Stimulated activated CD4-positive, alpha-beta T cell treated with anti-CD3 and anti-CD28 coated beads, Interleukin-15, amount 100 ng/mL, for 1 hour (primary cell): ENCODE measurements at places on chromosomes 7 and 10.

DNA sequence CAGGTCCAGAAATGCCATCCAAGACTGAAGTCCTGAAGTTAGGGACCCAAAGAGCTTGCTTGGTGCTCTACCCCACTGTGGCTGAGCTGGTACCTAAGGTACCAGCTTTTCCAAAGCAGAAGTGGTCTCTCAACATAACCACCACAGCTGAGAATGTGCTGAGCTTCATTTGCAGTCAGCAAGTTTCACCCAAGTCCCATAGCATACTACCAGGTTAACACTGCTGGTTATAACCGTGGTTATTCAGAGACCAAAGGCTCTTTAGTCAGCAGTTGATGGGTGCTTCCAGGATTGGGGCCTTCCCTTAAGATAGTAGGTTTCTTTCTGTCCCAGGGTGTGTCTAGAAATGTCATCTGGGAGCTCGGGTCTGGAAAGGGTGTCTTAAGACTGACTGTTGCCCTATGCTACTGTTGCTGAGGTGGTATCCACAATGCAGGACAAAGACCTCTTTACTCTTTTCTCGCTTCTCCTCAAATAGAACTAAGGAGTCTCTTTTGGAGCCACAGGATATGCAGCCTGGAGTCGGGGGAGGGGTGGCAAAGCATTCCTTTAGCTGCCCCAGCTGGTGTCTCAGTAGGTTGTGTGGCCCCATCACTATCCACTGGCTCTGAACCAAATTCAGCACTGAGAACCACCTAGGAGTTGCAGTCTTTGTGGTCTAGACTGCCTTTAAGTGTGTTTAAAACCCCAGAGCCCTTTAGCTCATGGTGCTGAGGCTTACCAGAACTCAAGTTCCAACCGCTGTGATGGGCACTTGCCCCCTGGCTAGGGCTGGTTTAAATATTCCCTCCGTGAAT is 354.9 kb upstream of the SEMA3C start:
- no peak for DNase-seq

DNA sequence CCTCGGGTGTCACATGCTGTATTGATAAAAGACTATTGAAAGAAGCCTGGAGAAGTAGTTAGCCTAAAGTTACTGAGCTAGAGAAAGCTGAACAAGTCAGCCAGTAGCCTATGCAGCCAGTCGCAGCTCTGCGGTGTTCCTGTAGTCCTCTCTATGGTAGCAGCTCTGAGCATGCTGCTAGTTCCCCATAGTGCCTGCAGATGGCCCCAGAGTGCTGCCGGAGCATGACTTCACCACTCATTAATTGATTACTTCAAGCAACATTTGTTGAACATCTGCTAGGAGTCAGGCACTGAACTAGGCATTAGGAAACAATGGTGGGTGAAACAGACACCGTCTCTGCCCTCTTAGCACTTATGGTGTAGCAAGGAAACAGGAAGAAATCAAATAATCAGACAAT is 422.7 kb downstream of the SORCS3 start:
- DNase-seq = no peak

DNA sequence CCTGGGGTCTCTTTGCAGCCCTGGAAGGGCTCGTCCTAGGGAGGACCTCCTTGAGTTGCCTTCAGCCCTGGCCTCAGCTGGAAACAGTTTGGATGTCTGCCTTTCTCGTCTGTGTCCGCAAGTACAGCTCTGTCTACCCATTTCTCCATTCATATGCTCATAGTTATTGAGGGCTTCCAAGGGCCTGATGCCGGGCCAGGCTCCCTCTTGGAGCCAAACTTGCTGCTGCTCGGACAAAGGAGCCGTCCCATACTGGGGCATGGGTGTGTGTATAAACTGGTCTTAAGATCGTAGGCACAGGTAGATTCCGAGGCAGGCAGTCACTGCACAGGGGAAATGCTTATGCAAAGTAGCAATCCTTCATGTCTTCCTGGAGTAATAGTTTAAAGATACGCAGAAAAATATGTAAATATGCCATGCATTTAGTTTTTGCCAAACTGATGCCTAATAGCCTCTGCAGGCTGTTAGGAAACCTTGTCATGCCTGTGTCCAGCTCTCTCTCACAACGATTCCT is 117.0 kb upstream of the BTBD16 start:
- no peak for DNase-seq

- DNase-seq = no peak
Measured at GRCh38 chr7:28531291-28531690, 119.0 kb downstream of the CREB5 start.

DNA sequence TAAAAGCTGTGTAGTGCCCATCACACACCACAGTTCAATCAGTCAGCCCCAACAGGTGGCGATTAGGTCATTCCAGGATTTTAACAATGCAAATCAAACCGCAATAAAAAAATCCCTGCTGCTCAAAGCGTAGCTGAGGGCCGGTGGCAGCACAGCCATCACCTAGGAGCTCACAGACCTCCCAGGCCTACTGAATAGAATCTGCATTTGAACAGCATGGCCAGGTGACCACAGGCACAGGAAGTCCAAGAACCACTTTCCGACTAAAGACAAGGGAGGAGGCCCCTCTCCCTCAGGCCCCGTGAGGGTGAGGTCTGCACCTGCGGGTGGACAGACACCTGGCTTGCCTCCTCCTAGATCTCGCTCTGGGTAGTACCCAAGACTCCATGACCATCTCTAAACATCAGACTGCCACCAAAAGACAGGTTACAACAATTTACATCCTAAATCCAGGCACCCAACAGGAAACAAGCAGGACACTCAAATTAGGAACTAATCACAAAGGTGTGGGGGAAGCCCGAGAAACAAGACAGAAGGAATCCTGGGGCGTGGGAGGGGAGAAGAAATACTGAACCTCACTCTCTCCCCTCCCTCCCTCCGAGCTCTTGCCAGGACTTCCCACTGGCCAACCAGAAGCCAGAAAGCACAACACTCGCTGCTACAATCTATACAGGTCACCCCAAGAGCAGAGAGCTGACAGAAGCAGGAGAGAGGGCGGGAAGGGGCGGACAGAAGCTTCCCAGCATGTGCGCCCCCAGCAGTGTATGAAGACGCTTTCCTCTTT is 19.2 kb downstream of the GNA12 start:
- DNase-seq = no peak

DNA sequence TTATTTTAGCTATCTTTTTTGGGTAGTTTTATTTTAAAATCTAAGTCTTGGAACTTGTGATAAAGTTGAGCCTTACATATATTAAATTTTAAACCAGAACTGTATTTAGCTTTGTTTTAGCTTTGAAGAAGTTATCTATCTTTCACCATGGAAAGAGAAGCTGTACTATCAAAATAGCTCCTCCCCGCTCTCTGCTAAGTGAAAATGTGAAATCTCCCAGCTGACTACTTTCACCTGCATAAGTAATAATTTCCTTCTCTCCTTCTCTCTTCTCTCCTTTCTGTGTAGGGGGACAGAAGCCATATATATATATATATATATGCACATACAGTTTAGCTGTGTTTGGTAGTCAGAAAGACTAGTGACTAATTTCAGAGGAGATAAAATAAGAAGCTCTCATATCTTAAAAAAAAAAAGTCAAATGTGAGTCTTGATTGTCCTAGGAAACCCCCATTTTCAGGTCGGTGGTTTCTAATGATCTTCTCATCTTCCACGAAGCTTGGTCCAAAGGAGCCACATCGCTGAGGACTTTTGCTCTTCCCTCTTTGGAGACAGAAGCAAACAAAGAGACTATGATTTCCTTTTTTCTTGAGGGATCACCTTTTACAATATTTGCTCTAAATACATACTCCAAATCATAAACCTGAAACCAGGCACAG is 30.6 kb upstream of the GDI2 start:
- DNase-seq = no peak

DNA sequence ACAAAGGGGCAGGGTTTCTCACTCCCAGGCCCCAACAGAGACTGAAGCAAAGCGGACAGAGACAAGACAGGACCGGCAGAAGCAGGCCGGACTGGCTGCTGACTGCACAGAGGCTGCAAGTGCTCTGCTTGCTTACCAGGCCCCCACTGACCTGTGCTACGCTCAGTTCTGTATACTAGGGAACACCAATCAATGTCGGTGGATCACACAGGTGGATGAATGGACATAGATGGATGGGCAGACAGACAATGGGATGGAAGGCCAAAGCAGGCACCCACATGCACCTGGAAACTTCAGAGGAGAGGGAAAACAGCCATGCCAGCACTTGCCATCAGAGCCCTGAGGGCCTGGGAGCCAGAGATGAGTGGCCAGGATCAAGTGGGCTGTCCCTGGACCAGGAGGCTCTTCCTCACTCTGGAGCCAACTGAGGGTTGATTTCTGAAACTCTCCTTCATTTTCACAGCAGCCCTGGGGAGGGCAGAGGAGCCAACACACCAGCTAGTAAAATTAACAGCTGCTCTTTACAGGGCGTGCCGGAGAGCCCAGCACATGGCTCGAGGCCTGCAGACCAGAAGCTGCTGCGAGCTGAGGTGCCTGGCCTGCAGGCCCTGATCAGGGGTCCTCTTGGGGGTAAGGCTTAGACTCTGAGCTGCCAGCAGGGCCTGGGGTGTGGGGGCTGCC is 243.6 kb downstream of the KCNMA1 start:
- DNase-seq = no peak

DNA sequence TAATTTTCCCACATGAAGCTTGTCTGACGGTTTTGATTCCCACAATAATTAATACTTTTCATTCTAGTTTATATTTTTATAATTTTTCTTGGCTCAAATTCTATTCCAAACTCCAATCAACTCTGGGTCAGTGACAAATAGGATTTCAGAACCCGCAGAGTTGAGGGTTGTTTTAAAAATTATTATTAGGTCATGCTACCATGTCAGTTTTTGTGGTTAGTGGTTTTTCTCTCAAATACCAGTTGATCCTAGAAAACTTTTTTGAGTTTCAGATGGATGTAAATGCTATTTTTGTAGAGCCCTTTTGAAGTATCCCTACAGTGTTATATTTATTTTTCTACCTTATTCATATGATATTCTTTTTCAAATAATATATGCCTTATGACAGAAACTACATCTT is 237.4 kb downstream of the SEMA3D start:
- no peak for DNase-seq

GRCh38 chr7:139829025-139829774 is at the start of gene TBXAS1:
Gene TBXAS1, plus strand, starts transcription at chr7:139829264. Its CDS starts 127 bp downstream, at chr7:139829391.
- DNase-seq = no peak

DNA sequence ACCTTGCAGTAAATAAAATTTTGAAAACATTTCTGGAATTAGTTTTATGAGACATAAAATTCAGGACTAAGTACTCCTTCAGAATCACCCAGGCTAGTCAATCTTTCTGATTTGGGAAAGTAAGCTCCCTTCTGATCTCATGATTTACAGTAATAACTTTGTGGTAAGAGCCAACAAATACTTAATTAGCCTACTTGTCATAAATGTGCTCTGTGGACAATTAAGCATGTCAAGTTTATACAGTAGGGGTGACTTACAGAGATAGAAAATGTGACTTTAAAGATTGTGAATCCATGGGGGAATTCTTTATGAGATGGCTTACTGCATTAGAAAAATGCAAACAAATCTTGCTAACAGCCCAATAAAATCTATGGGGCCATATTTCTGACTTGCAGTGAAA is 616.9 kb upstream of the GHITM start:
- DNase-seq = no peak

DNA sequence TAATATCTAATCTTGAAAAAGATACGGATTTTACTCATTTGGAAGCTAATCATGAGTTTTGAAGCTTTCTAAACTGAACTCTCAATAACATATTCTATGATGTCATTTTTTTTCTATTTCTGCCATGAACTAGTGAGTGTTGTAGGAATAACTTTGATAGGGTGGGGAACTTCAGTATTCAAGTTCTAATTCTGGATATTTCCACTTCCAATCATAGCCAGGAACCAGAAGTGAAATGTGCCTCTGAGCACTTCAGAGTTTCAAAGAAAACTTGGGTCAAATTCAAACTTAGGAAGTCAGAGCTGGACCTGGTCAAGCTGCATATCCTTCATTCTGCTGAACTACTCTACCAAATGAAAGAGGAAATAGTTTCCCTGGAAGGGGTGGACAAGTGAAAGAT is 847 bp downstream of the AGMO start:
- DNase-seq = no peak
